Amygdala (tissue), 56 donors: ENCODE measurements at places on chromosomes 16 and 17.

GRCh38 chr16:7843261-7843660 is 510.6 kb downstream of the RBFOX1 start:
- DNase-seq = no peak

DNA sequence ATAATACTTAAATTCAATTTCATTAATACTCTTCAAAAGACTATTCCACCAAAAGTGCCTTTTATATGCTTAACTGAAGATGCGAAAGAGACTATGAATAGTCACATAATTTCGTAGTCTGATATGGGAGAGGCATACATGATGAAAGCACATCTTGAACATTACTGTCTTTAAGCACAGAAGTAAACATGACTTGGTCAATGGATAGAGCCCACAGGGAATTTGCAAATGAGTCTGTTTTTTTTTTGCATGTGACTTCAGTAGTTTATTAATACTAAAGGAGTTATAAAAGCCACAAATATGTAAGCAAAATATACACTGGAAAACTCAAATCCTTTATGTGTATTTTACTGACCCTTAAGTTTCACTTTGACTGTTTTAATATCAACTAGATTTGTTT is 15.9 kb downstream of the ADPRM start:
- no peak for DNase-seq

GRCh38 chr17:49312722-49313121 is 49.3 kb downstream of the ZNF652 start:
- DNase-seq = no peak

DNA sequence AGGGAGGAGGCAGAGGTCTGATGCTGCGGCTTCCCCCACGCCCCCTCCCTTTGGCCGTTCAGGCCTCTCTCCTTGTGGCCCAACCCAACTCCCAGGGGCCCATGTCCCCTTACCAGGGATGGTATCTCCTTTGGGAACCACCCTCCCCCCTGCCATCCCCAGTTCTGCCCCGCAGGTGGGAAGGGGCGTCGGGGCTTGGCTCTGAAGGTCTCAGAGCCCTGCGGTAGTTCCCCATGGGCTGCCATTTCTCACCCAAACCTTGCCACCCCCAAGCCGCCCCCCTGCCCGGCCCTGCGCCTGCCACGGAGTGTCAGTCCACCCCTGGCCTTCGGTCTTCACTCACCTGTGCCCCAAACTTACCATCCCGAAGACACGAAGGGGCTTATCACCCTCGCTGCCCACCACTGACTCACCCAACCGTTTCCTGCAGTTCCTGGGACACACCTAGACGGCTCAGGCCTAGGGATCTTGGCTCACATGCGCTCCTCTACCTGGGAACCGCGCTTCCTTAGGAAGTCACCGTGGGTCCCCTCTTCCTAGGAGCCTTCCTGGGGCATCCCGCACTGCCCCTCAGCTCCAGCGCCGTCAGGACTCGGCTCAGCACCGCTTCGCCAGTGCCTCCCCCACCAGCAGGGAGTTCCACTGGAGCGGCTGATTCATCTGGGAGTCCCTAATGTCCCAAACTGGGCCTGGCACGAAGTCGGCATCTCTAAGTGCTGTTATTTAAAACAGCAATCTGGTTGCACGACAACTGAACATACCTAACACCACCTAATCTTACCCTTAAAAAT is 1.1 kb upstream of the DOC2A start:
- DNase-seq = no peak

GRCh38 chr17:36182176-36183000 is 6.0 kb upstream of the TBC1D3B start:
- no peak for DNase-seq

- DNase-seq = no peak
These were observed 2.0 kb downstream of the HOXB8 start for GRCh38 chr17:48612854-48613691.

GRCh38 chr16:35296962-35297653 is 1837.7 kb downstream of the TP53TG3F start:
- DNase-seq = no peak
